ENCODE measurements at places on chromosomes 3 and 15. TPM values are rescaled to one million over a fixed set of nuclear protein-coding genes. Genes with fewer than 3 reads are reported as not detected.
A peak's percentile ranks its signal among the peaks of the same experiment; 100 is the strongest.

The NUTM1 gene
- not detected for polyA plus RNA-seq

DNA sequence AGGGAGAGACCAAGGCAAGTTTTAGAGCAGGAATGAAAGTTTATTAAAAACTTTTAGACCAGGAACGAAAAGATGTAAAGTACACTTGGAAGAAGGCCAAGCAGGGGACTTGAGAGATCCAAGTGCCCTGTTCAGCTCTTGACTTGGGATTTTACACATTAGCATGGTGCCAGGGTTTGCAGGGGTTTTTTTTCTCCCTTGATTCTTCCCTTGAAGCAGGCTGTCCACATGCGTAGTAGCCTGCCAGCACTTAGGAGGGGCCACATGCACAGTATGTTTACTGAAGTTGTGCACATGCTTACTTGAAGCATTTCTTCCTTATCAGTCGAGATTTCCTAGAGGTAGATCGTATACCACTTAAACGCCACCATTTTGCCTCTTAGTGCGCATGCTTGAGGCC lies 277.5 kb upstream of the AGTR1 start:
- DNase-seq, result no peak

- no peak for DNase-seq
Measured at GRCh38 chr3:140950144-140950543, 8.5 kb downstream of the SLC25A36 start.

GRCh38 chr3:164194842-164195241 lies 883.5 kb downstream of the SI start:
- no peak for DNase-seq

- no peak for DNase-seq
Measured at GRCh38 chr3:73611176-73611575, 13.6 kb downstream of the PDZRN3 start.

DNA sequence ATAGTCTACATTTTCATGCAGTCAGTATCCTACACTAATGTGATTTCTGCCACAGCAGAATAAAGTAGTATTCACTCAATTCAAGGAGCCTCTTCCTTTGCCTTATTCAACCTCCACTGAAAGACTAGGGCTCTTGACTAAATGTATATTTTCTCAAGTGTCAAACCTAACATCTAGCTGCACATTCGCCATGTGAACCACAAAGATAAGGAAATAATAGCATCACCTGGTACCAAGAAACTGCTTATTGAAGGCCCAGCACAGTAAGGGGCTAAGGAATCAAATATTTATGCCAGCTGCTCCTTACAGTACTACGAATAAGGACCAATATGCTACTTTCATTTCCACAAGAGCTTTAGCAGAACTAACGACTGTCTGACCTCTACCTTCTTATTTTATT lies 1.3 kb downstream of the SRP14 start:
- DNase-seq, result no peak

DNA sequence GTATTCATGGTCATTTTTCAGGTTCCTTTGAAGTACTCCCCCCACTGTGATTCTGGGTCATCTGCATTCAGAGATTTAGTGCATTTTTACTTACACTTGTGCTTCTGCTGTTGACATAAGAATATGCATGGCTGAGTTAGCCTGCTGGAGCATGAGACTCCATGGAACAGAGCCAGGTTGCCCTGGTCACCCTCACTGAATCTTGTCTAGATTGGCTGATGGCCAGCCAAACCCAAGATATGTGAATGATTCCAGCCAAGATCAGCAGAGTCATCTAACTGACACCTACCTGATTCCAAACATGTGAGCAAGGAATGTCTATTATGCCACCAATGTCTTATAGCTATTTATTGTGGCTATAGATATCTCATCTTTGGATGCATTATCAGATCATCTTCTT lies 25.1 kb downstream of the DTWD1 start:
- peak; percentile 71 for DNase-seq

The SPINK8 gene
- not detected for polyA plus RNA-seq

DNA sequence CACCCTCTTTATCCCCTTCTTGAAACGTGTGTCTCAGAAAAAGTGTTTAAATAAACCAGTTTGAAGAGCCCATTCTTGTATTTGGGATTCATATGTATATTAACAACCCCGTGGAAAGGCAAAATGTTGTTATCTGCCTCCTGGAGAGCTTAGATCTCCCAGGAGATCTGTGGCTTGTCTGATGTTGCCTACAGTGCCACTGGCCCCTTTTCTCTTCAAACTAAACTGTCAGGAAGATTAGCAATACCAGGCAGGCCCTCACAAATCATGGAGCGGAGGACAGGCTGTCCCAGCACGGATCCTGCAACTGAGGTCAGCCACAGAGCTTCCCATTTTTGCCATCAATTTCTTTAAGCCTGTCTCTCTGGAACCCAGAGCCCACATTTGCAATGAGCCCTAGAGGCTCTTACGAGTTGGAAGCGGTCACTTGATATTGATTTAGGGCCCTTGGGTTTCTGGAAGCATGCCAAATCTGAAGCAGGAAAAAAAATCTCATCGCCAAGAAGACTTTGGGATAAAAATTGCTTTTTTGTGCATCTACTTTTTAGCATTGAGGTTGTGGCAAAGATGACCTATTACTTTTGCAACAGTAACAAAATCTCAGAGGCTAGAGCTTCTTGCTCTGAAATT lies 234.1 kb downstream of the OPA1 start:
- no peak for DNase-seq

The HOMER2 gene
- polyA plus RNA-seq, result 33.9 TPM

DNA sequence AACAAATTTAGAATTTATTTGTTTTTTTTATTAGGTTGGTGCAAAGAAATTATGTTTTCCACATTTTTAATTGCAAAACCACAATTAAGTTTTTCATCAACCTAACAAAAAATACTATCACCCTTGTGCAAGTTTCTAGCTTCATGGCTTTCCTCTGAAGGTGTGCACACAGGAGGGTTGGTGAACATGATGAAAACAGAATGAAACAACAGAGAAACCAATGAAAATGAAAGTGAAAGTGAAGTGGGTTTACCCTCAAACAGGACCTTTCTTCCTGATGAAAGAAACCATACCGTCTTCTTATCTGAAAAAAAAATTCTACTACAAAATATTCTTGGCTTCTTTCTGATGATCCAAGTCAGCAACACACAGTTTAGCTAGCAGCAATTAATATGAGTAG lies 71.9 kb upstream of the FEZF2 start:
- DNase-seq, result no peak

GRCh38 chr3:69972672-69973071 lies 26.9 kb upstream of the SAMMSON start:
- no peak for DNase-seq

GRCh38 chr15:98888820-98889479 lies 118.6 kb downstream of the PGPEP1L start:
- no peak for DNase-seq

GRCh38 chr3:66121318-66121717 lies 82.6 kb upstream of the MAGI1 start:
- no peak for DNase-seq

GRCh38 chr3:11370191-11370590 lies 98.0 kb downstream of the ATG7 start:
- no peak for DNase-seq

DNA sequence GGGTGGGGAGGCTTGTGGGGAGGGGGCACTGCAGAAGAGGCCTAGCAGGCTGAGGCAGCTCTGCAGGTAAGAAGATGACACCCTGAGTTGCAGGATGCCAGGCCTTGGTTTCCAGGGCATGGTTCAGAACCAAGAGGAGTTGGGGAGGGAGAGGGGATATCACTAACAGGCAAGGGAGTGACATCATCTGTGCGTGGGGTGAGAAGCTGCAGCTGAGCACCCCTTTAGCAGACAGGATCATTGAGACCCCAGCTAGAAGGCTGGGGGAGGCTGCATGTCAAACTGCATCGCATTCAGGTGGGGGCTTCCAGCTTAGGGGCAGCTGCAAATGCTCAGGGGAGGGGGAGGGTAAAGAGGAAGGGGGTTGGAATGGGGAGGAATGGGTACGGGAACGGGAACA lies 23.0 kb downstream of the CACNA2D2 start:
- DNase-seq, result no peak

DNA sequence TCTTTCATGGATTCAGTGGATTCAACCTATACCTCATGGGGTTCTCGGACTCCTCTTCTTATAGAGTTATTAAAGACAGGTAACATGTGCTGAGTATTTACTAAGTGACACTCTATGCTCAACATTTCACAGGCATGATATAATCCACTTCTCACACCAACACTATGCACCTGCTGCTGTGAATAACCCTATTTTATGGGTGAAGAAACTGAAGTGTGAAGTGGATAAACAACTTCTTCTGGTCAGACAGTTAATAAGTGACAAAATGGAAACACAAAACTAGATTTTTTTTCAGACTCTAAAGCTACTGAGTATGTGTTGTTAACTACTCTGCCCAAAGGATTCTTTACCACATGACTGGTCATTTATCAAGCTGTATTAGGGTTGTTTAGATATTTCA lies 403.5 kb downstream of the DIPK2A start:
- DNase-seq, result no peak
